ENCODE measurements at places on chromosomes 4 and X.

DNA sequence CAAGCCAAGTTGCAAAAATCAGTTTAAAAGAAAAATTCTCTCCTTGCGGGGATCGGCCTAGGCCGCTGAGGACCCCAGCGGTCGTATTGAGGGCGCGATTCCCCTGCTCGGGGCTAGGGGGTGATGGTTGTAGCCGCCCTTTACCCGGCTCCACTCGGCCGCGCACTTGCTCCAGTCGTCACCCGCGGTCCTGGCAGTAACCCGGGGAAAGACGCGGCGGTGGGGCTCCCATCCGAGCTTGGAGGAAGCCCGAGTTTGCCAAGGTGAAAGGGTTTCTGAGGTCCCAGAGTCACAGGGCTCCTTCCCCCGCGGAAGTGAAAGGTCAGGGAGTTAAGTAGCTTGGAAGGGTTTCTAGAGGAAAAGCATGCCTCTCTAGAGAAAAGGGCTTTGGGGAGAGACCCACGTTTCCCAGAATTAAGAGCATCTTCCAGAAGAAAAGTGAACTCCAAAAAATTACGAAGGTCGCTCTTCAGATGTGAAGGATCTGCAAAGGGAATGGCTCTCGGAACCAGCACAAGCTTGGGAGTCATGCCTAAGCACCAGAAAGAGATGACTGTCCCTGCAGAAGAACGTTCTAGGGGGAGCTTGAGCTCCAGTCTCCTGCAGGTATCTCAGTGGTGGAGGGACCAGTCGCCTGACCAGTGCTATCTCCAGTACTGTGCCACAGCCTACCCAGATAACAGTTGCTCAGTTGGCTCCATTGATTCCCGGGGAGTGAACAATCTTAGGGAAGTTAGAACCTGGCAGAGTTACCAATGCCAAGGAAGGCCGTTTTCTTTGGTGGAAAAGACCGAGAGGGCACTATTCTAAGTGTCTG, 875 bp downstream of the LAP3 start:
- DNase-seq: peak; percentile 11
- H3K4me1 ChIP-seq: peaks cover 9% of the 10 kb centered on the region
- H3K27ac ChIP-seq: peak overlapping the region; percentile 77
- peak overlapping the region; percentile 91 for H3K4me3 ChIP-seq
- no peaks in the 10 kb centered on the region for H3K27me3 ChIP-seq

DNA sequence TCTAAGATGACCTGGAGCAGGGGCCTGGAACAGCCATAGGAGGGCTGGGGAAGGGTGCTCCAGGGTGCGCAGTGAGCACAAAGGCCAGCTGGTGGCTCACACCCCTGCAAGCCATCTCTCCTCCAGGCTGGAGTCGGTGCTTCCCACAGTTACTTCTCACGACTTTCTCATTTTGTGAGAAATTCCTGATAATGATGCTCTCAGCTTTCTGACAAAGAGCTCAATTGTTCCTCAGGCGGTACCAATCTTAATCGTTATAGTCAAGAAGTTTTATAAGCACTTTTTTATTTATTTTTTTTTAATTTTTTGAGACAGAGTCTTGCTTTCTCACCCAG, 11.7 kb upstream of the WFS1 start:
- H3K4me1 ChIP-seq: peaks cover 4% of the 10 kb centered on the region
- DNase-seq: no peak
- H3K27me3 ChIP-seq: no peaks in the 10 kb centered on the region
- no peak overlapping the region for H3K4me3 ChIP-seq
- no peak overlapping the region for H3K27ac ChIP-seq

- peaks cover 2% of the 10 kb centered on the region for H3K4me1 ChIP-seq
- no peak overlapping the region for H3K4me3 ChIP-seq
- no peaks in the 10 kb centered on the region for H3K36me3 ChIP-seq
- H3K27ac ChIP-seq: no peak overlapping the region
- DNase-seq: no peak
These were observed 2.3 kb downstream of the AMMECR1 start for GRCh38 chrX:110315551-110315950.

GRCh38 chrX:52933976-52934703, 24.2 kb downstream of the FAM156A start:
- peak overlapping the region; percentile 85 for H3K4me3 ChIP-seq
- H3K4me1 ChIP-seq: peaks cover 4% of the 10 kb centered on the region

- H3K27me3 ChIP-seq: peaks cover 53% of the 10 kb centered on the region
- no peak overlapping the region for H3K4me3 ChIP-seq
- no peak overlapping the region for H3K27ac ChIP-seq
- H3K36me3 ChIP-seq: no peaks in the 10 kb centered on the region
- H3K4me1 ChIP-seq: peaks cover 8% of the 10 kb centered on the region
These were observed 50.1 kb downstream of the ENPP6 start for GRCh38 chr4:184167576-184167975.

DNA sequence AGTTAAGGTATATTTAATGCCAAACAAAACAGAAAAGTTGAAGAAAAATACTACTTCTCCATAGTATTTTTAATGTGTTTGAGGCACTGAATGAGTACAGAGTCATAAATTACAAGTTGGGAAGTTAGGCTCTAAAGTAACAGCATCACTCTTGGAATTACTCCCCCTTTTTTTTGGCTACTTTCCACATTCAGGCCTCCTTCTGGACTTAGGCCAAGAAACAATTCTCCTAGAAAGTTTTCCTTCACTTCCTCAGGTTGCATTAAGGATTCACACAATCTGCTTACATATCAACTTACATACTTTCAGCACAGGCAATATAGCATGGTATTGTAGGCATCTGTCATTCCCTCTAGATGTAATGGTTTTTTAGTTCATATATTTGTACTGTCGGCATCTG, 52.1 kb downstream of the TMEM165 start:
- H3K4me1 ChIP-seq: peaks cover 3% of the 10 kb centered on the region
- no peak for DNase-seq

GRCh38 chrX:619812-620531, 10.6 kb upstream of the SHOX start:
- no peak overlapping the region for H3K27ac ChIP-seq
- no peak for DNase-seq
- no peaks in the 10 kb centered on the region for H3K4me1 ChIP-seq
- no peak overlapping the region for H3K4me3 ChIP-seq
- H3K27me3 ChIP-seq: peaks cover 36% of the 10 kb centered on the region

DNA sequence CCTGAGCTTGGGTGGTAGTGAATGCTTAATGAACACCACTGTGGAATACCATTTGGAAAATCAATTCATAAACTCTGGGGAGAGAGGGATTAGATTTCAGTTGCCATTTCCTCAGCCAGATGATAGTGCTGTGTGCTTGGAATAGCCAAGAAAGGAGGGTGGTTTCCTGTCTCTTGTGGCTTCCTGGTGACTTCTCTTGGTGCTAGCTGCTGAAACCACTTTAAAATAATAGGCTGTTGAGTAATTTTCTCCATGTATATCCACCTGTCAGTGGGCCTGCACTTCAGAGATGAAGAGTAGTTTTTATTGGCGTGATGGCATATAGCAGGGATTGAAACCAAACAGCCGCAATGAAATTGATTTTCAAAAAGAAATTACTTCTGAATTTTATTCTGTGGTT, 11.8 kb downstream of the EDA start:
- H3K27ac ChIP-seq: no peak overlapping the region
- no peak for DNase-seq
- H3K4me3 ChIP-seq: no peak overlapping the region
- no peaks in the 10 kb centered on the region for H3K36me3 ChIP-seq
- no peaks in the 10 kb centered on the region for H3K27me3 ChIP-seq

- H3K27ac ChIP-seq: no peak overlapping the region
- no peaks in the 10 kb centered on the region for H3K36me3 ChIP-seq
- no peaks in the 10 kb centered on the region for H3K27me3 ChIP-seq
- H3K4me3 ChIP-seq: no peak overlapping the region
- no peak for DNase-seq
These were observed 467.9 kb downstream of the PCDH11X start for GRCh38 chrX:92247076-92247475.

DNA sequence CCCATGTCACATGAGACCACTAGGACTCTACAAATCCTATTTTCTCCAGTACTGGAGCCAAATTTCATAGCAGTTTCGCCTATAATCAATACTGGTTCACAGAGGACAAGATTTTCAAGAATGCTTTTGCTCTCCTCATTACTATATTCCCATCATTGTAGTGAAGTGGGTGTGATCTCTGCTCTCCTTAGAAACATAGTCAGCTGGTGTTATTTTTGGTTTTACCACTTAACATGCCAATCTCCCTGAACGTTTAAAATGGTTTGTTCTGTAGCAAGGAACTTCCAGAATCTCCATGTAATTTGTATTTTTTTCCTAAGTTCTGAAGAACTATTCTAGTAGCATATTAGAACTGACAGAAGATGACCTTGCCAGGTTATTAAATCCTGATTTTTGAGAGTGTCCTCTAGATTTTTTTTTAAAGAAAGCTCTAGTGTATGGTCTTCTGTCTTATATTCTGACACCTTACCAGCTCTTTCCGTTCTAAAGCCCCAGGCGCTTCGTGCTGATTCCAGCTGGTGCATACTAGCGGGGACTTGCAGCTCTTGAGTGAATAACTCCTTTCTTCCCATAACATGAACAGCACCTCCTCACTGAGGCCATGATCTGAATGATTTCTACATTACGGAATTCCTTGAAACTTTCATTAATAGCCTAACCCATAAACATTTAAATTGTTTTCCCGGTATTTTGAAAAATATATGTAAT, 1372.9 kb downstream of the TECRL start:
- H3K27ac ChIP-seq: no peak overlapping the region
- H3K4me3 ChIP-seq: no peak overlapping the region
- no peaks in the 10 kb centered on the region for H3K27me3 ChIP-seq
- no peaks in the 10 kb centered on the region for H3K4me1 ChIP-seq
- no peak for DNase-seq

- H3K36me3 ChIP-seq: no peaks in the 10 kb centered on the region
- H3K4me3 ChIP-seq: no peak overlapping the region
- no peak for DNase-seq
- peaks cover 41% of the 10 kb centered on the region for H3K4me1 ChIP-seq
- H3K27me3 ChIP-seq: no peaks in the 10 kb centered on the region
These were observed 5.3 kb upstream of the IDS start for GRCh38 chrX:149510386-149510785.

- H3K27ac ChIP-seq: no peak overlapping the region
- no peaks in the 10 kb centered on the region for H3K36me3 ChIP-seq
- peaks cover 6% of the 10 kb centered on the region for H3K4me1 ChIP-seq
- no peak for DNase-seq
- no peak overlapping the region for H3K4me3 ChIP-seq
- no peaks in the 10 kb centered on the region for H3K27me3 ChIP-seq
These were observed 96.5 kb downstream of the ARHGAP10 start for GRCh38 chr4:147828331-147828905.

DNA sequence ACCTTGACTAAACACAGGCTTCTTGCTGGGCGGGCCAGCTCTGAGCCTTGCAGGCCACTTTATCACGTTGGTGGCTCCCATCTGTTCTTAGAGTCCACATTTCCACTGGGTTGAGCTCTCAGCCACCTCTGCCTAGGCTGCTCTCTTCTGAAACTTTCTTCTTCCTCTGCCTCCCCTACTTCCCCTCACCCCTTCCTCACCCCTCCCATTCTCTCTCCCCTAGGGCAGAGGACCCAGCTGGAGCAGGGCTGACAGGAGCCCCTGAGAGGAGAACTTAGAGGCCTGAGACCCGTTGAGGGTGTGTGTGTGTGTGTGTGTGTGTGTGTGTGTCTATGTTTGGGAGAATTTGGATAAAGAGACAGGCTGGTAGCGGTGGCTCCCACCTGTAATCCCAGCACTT, 19.9 kb upstream of the TMSB4X start:
- H3K27ac ChIP-seq: peak overlapping the region; percentile 94
- no peak for DNase-seq
- H3K4me1 ChIP-seq: peaks cover 86% of the 10 kb centered on the region
- no peaks in the 10 kb centered on the region for H3K27me3 ChIP-seq

- H3K27ac ChIP-seq: no peak overlapping the region
- H3K27me3 ChIP-seq: no peaks in the 10 kb centered on the region
- H3K4me1 ChIP-seq: peaks cover 7% of the 10 kb centered on the region
- no peak overlapping the region for H3K4me3 ChIP-seq
- peaks cover 7% of the 10 kb centered on the region for H3K36me3 ChIP-seq
These were observed 4.4 kb downstream of the RBM3 start for GRCh38 chrX:48578661-48579128.

GRCh38 chr4:155822572-155822971, 43.5 kb downstream of the ASIC5 start:
- H3K4me1 ChIP-seq: no peaks in the 10 kb centered on the region
- no peak overlapping the region for H3K27ac ChIP-seq
- H3K27me3 ChIP-seq: no peaks in the 10 kb centered on the region
- DNase-seq: no peak

DNA sequence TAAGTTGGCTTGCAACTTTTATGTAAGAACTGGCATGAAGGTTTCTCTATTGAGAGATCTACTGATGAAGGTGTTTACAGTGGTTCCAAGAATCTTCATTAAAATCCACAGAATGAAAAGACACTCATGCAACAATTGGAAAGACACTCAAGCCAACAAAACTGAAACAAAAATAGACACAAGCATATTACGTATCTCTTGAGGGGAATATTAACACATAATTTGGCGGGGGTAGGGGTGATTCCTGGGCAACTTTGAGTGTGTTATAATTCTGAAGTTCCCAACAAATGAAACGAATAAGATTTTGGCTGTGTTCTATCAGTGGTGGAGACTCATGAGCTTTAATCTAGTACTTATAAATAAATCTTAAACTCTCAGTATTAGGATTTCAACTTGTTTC, 75.1 kb downstream of the SPATA18 start:
- no peaks in the 10 kb centered on the region for H3K27me3 ChIP-seq
- H3K36me3 ChIP-seq: no peaks in the 10 kb centered on the region
- no peaks in the 10 kb centered on the region for H3K4me1 ChIP-seq
- no peak overlapping the region for H3K4me3 ChIP-seq

DNA sequence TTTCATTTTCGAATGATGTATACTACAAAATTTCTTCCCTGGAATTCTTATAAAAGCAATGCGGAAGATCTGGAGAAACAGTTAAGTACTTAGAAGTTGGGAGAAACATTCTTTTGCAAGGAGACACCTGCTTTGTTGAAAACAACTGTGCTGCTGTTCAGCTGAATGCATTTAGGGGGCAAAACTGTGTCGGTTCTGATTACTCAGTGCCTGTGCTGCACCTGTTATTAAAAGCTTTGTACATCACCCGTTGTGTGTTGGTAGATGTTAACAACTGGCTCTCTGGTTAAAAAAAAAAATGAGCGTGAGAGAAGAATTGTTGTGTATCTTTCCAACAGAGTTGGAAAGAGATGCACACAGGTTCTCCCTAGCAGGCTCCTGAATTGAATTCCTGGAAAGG, 184.1 kb upstream of the HHIP start:
- no peaks in the 10 kb centered on the region for H3K4me1 ChIP-seq
- no peak overlapping the region for H3K27ac ChIP-seq
- no peaks in the 10 kb centered on the region for H3K36me3 ChIP-seq
- H3K4me3 ChIP-seq: no peak overlapping the region

- H3K4me3 ChIP-seq: no peak overlapping the region
- DNase-seq: no peak
- H3K4me1 ChIP-seq: no peaks in the 10 kb centered on the region
- H3K27me3 ChIP-seq: no peaks in the 10 kb centered on the region
These were observed 115.1 kb upstream of the MXRA5 start for GRCh38 chrX:3461397-3462165.

- H3K27me3 ChIP-seq: no peaks in the 10 kb centered on the region
- peaks cover 30% of the 10 kb centered on the region for H3K4me1 ChIP-seq
- H3K36me3 ChIP-seq: no peaks in the 10 kb centered on the region
- H3K4me3 ChIP-seq: no peak overlapping the region
- peak overlapping the region; percentile 81 for H3K27ac ChIP-seq
These were observed 331.6 kb downstream of the BCOR start for GRCh38 chrX:39766085-39766726.

- H3K36me3 ChIP-seq: no peaks in the 10 kb centered on the region
- DNase-seq: no peak
- H3K4me3 ChIP-seq: no peak overlapping the region
- no peak overlapping the region for H3K27ac ChIP-seq
These were observed 87.0 kb upstream of the NDP start for GRCh38 chrX:44060221-44060620.
